Stimulated activated CD4-positive, alpha-beta T cell treated with anti-CD3 and anti-CD28 coated beads, TNF-alpha, amount 100 ng/mL, for 1 hour (primary cell): ENCODE measurements at places on chromosomes 11 and 22.

DNA sequence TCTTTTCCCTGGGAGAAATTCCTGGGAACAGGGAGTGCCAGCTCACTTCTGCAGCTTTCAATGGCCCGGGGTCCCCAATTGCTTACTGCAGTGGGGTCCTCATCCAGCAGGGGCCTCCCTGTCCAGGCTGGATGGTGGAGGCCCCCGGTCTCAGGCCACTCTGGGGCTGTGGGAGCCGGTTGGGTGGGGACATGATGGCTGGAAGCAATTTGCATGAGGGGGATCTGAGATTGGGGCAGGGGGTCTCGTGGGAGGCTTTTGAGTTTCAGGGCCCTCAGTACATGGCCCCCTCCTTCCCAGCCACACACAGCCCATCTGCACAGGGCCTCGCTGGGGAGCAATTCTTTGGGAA is 25.2 kb downstream of the MRGPRD start:
- DNase-seq: no peak

DNA sequence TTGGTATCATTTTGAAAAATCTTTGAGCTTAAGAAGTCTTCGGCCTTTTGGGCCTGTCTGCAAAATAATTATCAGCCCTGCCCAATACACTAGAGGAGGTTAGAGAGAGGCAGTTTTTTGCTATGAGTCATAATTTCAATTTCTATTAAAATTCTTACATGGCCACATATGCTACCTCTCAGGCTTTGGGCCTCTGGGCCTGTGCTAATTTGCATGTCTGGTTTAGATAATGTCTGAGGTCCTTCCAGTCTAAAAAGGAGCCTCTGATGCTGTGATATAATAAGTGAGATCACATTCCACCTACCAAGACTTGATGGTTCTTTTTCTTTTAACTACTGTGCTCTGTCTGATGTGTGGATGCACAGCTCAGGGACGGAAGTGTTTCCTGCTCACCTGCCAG is 70.8 kb downstream of the KCNJ1 start:
- no peak for DNase-seq

- no peak for DNase-seq
Observed at GRCh38 chr11:120880498-120881175, 143.3 kb upstream of the TBCEL start.

- DNase-seq: no peak
Observed at GRCh38 chr11:34721646-34722045, 100.8 kb downstream of the EHF start.

DNA sequence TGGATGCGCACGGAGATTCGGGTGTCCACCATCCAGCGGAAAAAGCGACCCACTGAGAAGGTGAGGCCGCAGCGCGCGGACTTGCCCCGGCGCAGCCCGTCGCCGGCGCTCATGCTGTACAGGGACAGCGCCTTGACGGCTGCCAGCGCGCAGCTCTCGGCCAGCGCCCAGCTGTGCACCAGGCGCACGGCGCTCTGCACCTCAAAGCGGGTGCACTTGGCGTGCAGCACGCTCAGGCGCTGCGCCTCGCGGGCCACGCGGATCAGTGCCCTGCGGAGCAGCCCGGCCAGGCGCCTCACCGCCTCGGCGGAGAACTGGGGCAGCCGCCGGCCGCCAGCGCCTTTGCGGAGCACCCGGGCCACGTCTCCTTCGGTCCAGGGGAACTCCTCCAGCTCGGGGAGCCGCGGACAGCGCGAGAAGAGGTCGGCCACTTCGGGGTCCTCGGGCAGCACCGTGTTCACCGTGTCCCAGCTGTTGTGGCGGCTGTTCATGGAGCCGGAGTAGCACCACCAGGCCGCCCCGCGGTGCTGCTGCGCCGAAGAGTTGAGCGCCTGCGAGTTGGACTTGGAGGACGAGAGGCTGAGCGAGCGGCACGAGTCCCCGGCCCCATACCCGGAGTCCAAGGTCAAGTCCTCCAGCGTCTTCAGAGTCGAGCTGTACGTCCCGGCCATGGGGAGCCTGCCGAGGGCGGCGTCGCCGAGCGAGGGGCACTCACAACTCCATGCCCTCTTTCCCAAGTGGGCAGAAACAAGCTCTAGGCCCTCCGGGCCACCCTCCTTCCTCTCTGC is 703 bp downstream of the ABTB2 start:
- peak; percentile 9 for DNase-seq

DNA sequence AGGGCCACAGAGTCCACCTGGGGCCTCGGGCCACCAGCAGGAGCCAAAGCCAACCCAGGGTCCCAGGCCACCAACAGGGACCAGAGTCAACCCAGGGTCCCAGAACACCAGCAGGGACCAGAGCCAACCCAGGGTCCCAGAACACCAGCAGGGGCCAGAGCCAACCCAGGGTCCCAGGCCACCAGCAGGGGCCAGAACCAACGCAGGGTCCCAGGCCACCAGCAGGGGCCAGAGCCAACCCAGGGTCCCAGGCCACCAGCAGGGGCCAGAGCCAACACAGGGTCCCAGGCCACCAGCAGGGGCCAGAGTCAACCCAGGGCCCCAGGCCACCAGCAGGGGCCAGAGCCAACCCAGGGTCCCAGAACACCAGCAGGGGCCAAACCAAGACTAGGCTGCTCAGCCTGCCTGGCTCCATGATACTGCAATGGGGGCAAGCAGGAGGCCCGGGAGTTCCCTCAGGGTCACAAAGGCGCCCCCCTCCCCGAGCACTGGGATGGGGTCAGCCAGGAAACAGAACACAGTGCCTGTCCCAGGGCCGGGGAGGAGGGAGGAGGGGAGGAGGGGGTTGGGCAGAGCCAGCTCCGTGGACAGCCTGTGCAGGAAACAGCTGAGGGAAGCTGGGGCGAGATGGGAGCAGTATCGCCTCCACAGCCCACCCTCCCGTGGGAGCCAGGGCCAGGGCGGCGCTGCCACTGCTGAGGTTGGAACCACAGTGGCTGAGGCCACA is 62.0 kb upstream of the PRR5 start:
- no peak for DNase-seq

DNA sequence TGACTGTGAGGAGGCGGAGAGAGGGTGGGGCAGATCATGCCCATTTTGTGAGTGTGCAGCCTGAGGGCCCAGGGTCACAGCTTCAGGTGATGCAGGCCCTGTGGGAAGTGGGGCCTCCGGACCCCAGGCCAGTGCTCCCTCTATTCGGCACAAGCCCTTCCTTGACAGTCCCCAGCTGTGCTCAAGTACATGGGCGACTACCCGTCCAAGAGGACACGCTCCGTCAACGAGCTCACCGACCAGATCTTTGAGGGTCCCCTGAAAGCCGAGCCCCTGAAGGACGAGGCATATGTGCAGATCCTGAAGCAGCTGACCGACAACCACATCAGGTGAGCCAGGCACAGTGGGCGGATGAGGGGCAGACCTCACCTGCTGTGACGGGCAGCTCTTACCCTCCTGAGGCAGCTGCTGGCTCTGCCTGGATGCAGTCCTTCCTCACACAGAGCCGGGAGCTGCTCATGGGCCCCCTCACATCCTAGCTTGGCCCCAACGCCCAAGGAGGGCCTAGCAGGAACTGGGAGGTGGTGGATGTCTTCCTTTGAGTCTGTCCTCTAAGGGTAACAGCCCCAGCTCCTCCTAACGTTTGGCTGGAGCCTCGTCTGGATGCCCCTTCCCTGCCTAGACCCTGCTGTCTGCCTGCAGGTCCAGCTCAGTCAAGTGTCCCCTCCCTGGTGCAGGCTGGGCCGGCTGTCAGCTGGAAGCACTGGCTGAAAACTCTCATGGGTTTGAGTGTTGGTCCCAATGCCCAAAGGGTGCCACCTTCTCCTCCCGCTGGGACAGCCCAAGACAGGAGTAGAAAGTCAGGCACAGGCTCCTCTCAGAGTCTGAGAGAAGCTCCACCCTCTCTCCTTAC is 76.1 kb downstream of the MYO7A start:
- no peak for DNase-seq

GRCh38 chr11:48116437-48117228 is 100.0 kb upstream of the OR4B1 start:
- DNase-seq: no peak

DNA sequence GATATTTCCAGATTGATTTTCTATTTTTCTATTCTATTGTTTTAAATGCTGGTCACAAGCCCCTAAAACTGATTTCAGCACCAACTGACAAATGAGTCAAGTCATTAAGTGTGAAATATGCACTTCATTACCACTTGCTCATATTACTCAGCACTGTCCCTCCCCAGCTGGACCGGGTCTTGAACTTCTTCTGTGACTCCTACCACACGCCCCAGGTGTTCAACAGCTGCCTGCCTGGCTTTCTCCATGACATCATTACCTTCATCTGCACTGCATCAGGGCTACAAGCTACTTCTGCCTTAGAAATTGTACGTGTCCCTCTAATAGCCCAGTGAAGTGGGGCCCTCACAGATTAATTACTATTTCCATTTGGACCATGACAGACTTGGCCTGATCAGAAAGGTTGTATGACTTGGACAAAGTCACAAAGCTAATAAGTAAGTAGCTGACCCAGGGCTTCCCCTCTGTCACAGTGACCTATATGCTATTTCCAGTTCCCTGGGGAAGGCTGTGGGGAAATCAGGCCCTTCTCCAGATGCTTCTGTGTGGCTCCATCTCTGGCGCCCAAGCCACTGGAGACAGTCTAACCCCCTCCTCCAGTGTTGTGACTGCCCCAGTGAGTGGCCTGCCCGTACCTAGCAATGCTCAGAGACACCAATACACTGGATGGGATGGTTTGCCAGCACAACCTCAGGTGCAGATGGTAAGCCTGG is 18.1 kb downstream of the TBC1D10A start:
- DNase-seq: no peak

- DNase-seq: no peak
Observed at GRCh38 chr11:10494636-10495463, 39.8 kb downstream of the AMPD3 start.

DNA sequence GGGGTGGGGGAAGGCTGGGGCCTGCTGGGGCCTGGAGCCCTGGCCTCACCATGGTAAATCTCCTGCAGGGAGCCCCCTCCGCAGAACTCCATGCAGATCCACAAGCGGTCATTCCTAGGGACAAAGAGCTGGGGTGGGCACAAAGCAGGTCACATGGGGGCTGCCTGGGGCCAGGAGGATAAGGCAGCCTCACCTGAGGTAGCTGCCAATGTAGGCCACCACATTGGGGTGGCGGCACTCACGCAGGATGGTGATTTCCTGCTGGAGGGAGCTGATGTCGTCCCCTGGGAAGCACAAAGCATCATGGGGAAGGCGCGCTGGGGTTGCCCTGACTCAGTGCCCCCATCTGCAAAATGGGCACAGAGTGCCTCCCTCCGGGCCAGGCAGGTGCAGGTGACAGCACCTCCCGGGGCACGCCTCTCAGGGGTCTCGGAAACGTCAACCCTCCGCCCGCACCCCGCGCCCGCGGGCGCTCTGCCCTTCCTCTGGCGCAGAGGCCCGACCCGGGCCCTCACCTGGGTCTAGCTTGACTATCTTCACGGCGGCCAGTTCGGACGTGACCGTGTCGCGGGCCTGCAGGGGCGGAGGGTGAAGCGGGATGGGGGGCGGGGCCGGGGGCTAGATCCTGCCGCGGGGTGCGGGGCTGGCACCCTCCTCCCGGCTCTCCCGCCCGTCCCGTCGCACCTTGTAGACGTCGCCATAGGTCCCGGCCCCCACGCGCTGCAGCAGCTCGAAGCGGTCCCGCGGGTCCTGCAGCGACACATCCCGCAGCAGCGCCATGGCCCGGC is 450 bp downstream of the MAP4K2 start:
- DNase-seq: no peak

DNA sequence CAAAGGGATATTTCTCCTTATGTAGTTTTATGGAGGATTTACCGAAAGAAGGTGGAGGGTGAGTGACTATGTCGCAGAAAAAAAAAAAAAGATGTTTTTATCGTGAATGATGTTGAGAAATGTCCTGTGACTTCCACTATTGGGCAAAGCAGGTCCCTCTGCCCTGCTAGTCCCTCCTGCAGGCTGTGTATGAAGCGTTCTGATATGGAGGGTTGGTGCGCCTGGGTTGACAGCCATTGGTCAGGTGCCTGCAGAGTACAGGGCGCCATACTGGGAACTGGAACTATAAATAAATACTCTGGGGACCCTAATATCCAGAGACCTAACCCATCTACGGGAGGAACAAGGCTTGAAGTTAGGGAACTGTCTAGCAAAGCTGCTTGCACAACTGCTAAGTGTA is 1.5 kb downstream of the IL17RA start:
- DNase-seq: no peak

DNA sequence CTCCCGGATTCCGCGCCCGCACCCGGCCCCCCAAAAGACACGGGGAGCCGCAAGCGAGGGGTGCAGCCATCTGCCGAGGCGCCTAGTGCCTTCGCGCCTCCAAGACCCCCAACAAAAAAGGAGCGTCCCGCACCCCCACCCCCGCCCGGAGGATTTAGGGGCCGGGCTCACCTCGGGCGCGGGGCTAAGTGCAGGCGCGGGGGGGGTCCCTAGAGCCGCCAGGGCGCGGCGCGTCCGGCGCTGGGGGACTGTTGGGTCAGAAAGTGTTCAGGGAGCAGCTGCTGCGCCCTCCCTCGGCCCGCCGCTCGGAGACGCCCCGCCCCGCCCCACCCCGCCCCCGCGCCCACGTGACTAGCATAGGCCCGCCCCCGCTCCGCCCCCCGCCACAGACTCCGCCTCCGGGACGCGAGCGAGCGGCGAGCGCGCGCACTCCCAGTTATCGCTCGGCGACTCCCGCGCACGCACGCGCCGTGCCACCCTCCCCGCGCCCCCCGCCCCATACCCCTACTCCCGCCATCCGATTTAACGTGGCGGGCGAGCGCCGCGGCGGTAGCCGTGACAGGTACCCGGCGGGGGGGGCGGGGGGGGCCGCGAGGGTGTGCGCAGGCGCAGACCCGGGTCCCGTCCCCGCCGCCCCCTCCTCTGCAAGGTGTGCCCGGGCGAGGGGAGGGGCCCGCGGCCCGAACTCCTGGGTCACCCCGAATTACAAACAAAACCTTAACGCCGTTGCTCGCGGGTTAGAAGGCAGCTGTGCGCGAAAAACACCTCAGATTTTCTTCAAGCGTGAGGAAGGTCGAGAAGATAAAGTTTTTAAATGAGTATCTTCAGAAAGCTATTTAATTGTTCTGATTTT is 56.2 kb downstream of the KCNJ4 start:
- DNase-seq: peak; percentile 75

- no peak for DNase-seq
Observed at GRCh38 chr22:39658806-39659463, 88.4 kb downstream of the CACNA1I start.

GRCh38 chr11:65551572-65552387 is 6.4 kb downstream of the LTBP3 start:
- no peak for DNase-seq

DNA sequence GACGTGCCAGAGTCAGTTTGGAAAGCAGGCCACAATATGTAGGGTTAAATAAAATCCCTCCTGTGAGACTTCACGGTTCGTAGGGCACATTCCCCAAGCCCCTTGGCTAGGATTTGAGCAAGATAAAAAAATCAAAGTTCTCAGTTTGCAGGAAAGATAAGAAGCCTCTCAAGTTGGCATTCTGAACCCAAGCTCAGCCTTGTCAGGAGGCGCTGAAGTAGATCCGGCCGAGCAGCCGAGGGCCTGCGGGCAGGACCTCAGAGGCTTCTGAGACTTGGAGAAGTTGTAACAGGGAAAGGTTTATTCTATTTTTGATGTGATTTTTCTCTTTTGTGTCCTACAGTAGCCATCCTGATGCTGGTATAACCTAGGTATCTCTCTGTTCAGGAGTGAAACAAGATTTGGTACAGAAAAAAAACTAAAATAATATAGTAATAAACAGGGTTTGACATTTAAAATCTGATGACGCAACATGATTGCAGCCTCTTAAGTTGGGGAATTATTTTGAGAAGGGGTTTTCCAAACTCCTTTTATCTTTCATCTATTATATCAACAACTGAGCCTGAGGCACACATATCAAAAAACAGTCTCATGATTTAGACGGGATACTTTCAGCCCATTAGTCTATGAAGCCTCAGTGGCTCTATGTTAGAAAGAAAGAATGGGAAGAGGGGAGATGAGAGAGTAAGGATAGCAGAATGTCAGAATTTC is 10.1 kb downstream of the PATE2 start:
- DNase-seq: no peak

- no peak for DNase-seq
Observed at GRCh38 chr11:47185305-47186075, 744 bp downstream of the PACSIN3 start.
